ENCODE measurements at places on chromosomes 7 and 10.
A peak's percentile ranks its signal among the peaks of the same experiment; 100 is the strongest.

GRCh38 chr10:62610649-62611229, 193.8 kb upstream of the ADO start:
- peak; percentile 64 for DNase-seq

- no peak for DNase-seq
Observed at GRCh38 chr10:68053553-68053952, 21.5 kb downstream of the HERC4 start.

GRCh38 chr7:43750016-43750887, 8.2 kb upstream of the BLVRA start:
- DNase-seq, result peak; percentile 77

- DNase-seq, result no peak
Observed at GRCh38 chr10:12973149-12973718, 28.3 kb downstream of the CCDC3 start.

- no peak for DNase-seq
Observed at GRCh38 chr10:67603701-67604100, 92.3 kb downstream of the CTNNA3 start.

- DNase-seq, result no peak
Observed at GRCh38 chr10:25046641-25047040, 30.2 kb downstream of the THNSL1 start.

GRCh38 chr7:50400114-50400513, 50.0 kb downstream of the FIGNL1 start:
- DNase-seq, result no peak

- DNase-seq, result no peak
Observed at GRCh38 chr10:125533866-125534265, 149.1 kb downstream of the TEX36 start.

GRCh38 chr10:51186361-51186760, 112.1 kb downstream of the PRKG1 start:
- DNase-seq, result peak; percentile 30

- no peak for DNase-seq
Observed at GRCh38 chr7:135390829-135391228, 119.1 kb downstream of the CNOT4 start.

DNA sequence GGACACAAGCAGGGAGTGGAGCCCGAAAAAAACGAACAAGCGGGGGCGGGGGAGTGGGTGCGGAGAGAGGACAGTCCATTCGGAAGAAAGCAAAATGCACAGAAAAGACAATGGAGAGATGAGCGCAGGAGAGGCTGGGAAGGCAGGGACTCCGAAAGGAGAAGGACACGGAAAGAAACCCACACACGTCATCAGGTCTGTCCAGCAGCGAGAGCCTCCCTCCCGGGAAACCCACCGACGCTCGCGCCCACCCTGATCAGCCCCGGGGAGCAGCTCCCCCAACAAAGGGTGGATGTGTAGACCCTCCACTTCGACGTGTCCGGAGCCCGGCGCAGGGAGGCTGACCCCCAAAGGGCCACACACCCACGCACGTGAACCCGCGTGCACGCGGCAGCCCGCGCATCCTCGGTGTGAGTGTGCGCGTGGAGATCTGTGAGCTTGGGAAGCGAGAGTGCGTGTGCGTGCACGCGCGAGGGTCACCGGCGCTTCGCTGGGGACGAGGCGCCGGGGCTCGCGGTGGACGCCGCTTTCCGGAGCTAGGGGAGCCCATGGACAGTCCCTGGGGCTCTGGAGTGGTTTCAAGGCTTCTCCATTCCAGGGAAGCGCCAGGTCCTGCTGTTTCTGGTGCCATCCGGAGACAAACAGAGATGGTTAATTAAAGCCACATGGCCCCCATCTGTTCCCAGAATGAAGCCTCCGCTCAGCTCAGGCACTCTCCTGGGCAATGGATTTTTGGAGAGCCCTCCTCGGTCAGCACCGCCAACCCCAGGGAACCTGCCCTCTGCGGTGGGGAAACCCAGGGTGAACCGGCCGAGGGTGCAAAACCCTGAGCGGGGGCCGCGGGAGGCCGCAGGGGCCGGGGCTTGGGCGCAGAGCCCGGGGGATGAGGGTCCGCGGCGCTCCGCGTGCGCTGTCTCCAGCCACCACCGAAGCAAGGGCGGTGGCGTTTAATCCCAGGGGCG, 916 bp downstream of the LAMB1 start:
- DNase-seq, result peak; percentile 30

GRCh38 chr7:41973202-41973730, 263.7 kb downstream of the GLI3 start:
- DNase-seq, result no peak

- DNase-seq, result no peak
Observed at GRCh38 chr10:92719991-92720830, 30.5 kb downstream of the HHEX start.

DNA sequence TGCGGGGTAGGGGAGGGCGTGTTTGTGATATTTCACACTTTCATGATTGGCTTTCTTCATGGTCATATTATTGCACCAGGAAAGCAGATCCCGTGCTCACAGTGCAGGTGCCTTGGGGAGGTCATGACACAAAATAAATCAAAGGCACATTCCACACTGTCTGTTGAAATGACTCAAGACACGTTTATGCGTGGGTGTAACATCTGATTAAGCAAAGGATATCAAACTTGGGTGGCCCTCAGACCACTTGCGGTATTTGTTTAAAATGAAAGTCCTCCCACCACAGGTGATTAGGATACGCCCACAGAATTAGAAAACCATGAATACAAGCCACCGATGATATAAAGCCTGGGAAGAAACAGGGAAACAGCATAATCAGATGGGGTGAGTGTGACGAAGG, 51.1 kb downstream of the SVIL start:
- no peak for DNase-seq

DNA sequence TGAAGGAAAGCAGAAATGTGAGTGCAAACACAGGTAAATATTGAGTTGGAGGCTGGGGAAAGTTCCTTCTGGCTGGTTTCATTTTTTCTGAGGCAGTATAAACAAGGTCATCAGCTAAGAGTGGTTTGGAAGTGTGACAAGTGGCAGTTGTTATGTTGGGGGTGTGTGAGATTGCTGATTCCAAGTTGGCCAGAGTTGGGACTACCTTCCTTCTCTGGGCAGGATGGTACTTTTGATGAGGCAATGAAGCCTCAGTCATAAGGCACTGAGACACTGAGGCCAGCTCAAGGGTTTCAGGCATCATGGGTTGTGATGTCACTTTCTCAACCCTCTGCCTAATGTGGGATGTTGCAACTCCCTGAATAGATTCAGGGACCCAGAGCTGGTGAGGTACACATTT, 8.2 kb upstream of the PTTG1IP2 start:
- DNase-seq, result no peak

- DNase-seq, result no peak
Observed at GRCh38 chr10:126437635-126438406, 49.5 kb upstream of the ADAM12 start.

GRCh38 chr10:101934686-101935305, 91.2 kb upstream of the KCNIP2 start:
- no peak for DNase-seq

GRCh38 chr10:133158756-133159610, 1.0 kb upstream of the KNDC1 start:
- no peak for DNase-seq

GRCh38 chr10:49367600-49367999, 28.3 kb downstream of the DRGX start:
- no peak for DNase-seq

GRCh38 chr7:134378562-134378961, 61.8 kb upstream of the SLC35B4 start:
- DNase-seq, result no peak
